ENCODE measurements at places on chromosomes 7 and 10.

DNA sequence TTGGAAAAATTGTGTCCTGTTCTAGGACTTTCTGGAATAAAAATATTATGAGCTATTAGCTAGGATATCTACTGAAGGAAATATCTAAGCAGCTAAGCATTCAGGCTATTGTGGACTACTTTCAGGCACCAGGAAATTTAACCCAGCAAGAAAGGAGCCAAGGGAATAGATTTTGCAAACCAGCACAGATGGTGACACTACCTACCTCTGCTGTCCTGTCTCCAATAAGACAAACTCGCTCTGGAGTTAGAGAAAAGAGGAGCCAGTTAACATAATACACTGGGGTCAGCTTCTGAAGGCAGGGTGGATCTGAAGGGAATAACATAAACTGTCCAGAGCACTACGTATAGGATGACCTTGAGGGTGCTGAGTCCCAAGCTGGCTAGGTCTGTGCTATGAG lies 223.7 kb upstream of the PRSS58 start:
- DNase-seq, result no peak

DNA sequence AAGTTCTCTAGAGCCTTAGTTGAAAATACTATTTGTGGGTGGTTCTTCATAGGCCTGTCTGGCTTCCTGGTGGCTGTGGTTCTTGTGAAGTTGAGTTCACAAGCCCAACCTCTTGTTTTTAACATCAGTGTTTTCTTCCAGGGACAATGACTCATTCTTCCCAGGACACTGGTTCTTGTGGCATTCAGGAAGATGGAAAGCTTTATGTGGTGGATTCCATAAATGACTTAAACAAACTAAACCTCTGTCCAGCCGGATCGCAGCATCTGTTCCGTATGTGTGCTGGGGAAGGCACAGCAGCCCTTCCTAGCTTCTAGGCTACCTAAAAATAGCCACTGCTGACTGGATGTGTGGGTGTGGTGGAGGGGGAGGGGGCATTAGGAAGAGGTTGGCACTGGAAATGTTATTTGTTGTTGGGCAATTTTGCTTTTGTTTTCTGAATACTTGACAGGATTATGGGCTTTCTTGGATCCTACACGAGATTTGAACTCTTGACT lies 3.9 kb downstream of the LSMEM1 start:
- no peak for DNase-seq

DNA sequence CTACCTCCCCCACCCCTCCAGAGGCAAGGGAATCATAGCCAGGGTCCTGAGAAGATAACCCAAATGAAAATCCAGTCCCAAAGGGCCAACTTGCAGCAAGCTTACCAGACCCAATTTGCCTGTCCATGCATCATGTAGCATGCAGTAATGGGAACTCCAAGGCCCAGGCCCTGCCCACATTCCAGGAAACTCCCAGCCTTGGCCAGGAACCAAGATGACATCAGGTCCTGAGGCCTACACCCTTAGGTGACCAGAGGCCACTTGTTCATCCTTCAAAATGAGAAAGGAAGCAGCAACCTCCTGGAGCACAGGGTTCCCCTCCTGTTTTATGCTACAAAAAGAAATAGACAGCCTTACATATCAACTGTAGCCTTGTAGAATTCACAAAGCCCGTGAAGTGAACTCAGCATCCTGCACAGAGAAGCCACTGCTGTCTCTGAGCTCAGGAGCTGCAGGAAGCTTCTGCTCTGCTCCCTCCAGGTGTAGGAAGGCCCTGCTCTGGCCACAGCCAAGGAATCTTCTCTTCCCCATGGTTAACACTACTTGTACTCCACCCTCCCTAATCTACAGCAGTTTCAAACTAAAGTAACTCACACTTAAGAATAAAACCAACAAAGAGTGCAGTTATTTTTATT lies 30.3 kb upstream of the GRB10 start:
- peak; percentile 54 for DNase-seq

- no peak for DNase-seq
Measured at GRCh38 chr10:44984671-44985101, 6.1 kb upstream of the DEPP1 start.

DNA sequence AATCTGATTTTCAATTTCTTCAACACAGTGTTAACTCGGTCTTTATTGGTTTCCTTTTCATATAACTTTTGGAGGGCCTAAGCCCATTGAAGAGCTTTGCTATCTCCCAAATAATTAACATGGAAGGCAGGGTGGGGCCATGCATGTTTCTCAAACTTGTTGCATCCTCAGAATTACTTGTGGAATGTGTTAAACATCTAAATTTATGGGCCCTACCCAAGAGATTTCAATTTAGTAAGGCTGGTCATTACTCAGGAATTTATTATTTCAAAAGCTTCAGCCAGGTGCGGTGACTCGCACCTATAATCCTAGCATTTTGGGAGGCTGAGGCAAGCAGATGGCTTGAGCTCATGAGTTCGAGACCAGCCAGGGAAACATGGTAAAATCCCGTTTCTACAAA lies 208.9 kb downstream of the SORCS3 start:
- DNase-seq, result no peak

DNA sequence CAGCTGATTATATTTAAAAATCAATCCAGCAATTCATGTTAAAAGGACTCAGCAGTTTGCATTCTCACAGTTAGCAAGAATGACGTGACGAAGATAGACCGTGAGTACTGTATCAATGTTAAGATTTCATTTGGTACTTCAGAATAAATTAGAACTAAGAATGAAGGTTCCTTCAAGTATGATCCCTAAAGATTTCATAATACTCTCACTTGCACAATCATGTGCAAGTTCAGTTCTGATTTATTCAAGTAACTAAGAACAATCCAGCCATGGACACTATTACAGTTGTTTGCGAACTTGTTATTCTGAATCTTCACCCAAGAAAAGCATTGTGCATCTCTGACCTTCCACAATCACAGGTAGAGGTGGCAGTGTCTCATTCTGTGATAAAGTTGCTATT lies 7.7 kb downstream of the RHEB start:
- no peak for DNase-seq
